Activated T-helper 1 cell treated with anti-CD3 and anti-CD28 coated beads, Interleukin-12 subunit alpha, Interleukin-12 subunit beta, Interleukin-2, Interleukin-4 antibody, amounts not matched to agents 30 ng/mL and 10 ng/mL and 1 ng/mL, durations not matched to agents 14 hours and 24 hours and 36 hours (primary cell): ENCODE measurements at places on chromosomes 3 and 15. TPM values are rescaled to one million over a fixed set of nuclear protein-coding genes. Genes with fewer than 3 reads are reported as not detected.
A peak's percentile ranks its signal among the peaks of the same experiment; 100 is the strongest.

Gene FHIT
- total RNA-seq, result 19.9 and 22.6 TPM in 2 replicates

Gene BFSP2
- not detected in 2 replicates for total RNA-seq

Gene PIERCE2
- total RNA-seq, result not detected in 2 replicates

Gene RARRES1
- total RNA-seq, result not detected in 2 replicates

DNA sequence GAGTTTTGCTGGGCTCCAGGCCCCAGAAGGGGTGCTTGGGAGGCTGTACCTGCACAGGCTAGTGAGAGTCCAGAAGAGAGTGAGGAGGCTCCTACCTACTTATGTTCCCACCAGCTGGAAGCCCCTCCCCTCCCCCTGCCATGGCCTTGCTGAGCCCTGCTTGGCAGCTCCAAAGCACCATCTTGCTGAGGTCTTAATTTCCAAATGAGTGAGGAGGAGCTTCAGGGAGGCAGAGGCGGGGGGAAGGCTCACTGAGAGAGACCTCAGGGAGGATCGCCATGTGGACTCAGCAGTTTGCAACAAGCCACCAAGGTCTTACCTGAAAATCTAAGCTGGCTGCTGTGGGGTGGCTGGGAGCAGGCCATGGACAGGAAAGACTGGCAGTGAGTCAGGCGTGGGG lies 8.7 kb upstream of the CACNA2D2 start:
- no peaks in the 10 kb centered on the region for H3K36me3 ChIP-seq
- H3K27ac ChIP-seq, result no peak overlapping the region
- peaks cover 4% of the 10 kb centered on the region for H3K27me3 ChIP-seq
- DNase-seq, result no peak

DNA sequence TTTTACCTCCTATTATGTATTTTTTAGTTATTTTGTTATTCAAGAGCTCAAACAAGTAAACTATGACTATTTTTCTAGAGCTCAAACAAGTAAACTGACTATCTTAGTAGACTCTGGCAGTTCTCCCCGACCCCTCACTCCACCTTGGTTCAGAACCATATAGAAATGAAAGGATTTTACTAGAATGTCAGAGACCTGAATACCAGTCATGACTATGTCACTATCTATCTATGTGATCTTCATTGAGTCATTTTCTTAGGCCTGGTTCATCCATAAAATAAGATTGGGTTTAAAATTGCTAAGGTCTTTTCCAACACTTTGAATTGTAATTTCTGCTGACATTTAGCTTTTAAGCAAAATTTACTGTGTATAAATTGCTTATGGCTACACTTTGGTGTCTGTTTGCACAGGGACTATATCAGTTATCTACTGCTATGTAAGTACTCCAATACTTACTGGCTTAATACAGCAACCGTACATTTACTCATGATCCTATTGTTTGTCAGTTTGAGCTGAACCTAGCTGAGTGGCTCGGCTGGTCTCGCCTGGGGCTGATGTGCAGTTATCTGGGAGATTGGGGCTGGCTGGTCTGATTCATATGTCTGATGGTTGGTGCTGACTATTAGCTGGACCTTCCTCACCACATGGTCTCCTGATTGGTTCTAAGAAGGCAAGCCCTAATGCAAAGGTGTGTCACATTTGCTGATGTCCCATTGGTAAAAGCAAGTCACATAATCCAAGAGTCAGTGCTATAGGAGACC lies 37.0 kb downstream of the RASA2 start:
- no peak overlapping the region for H3K4me3 ChIP-seq
- peaks cover 52% of the 10 kb centered on the region for H3K4me1 ChIP-seq
- no peak for DNase-seq
- H3K36me3 ChIP-seq, result peaks cover 42% of the 10 kb centered on the region
- no peaks in the 10 kb centered on the region for H3K27me3 ChIP-seq

DNA sequence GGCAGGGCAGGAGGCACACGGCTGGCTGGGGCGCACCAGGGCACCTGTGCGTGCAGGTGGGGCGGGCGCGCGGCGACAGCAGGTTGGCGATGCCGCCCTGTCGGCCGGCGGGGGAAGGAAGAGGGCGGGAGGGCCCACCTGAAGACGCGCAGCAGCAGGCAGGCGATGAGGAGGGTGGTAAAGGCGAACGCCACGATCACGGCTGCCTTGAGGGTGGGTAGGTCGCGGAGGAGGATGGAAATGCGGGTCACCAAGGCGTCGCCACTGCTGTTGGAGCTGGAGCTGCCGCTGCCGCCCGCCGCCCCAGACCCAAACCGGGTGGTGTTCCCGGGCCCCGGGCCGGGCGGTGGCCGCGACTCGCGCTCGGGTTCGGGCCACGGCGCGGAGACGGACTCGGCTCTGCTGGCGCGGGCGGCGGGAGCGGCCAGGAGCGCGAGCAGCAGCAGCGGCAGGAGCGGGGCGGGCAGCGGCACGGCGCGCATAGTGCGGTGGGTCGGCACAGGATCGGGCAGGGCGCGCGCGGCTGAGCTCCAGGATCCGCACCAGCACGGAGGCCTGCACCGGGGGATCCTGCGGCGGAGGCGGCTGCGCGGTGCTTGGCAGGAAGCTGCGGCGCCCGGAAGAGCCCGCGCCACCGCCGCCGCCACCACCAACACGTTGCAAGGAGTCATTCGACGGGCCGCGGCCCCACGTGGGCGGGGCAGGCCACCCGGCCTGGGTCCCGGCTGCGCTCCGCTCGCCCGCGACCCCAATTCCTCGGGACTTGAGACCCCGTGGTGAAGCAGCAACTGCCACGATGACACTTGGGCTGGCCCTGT lies at the start of gene FAM174B:
TSS of gene FAM174B (minus strand) at position 598 of the 818 bp plus-strand sequence.
- DNase-seq, result no peak
- H3K27ac ChIP-seq, result no peak within 1 kb of the TSS
- no peaks in the 10 kb centered on the region for H3K4me1 ChIP-seq
- H3K36me3 ChIP-seq, result peaks cover 3% of the 10 kb centered on the region

DNA sequence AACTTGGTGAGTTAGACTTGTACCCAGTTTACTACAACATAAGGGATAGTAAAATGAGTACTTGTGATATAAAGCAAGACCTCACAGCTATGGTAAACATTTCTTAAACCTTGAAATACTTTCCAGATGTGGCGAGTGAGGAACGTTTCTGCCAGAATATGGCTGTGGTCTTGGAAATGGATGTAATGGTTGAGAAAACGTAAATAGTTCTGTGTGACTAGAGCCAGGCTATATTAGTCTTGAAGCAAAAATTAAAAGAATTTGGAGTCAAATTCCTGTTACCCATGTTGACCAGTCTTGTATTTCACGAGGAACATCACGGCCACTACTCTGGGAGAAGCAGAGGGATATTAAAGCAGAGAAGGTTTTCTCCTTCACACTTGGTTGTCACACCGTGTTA lies 15.3 kb downstream of the OR4F15 start:
- H3K27me3 ChIP-seq, result peaks cover 8% of the 10 kb centered on the region
- no peaks in the 10 kb centered on the region for H3K4me1 ChIP-seq
- H3K4me3 ChIP-seq, result no peak overlapping the region
- no peak for DNase-seq

GRCh38 chr15:85693277-85693676 lies 101.4 kb downstream of the KLHL25 start:
- H3K4me3 ChIP-seq, result peak overlapping the region; percentile 96
- H3K27ac ChIP-seq, result peak overlapping the region; percentile 77
- no peak for DNase-seq
- peaks cover 38% of the 10 kb centered on the region for H3K36me3 ChIP-seq

DNA sequence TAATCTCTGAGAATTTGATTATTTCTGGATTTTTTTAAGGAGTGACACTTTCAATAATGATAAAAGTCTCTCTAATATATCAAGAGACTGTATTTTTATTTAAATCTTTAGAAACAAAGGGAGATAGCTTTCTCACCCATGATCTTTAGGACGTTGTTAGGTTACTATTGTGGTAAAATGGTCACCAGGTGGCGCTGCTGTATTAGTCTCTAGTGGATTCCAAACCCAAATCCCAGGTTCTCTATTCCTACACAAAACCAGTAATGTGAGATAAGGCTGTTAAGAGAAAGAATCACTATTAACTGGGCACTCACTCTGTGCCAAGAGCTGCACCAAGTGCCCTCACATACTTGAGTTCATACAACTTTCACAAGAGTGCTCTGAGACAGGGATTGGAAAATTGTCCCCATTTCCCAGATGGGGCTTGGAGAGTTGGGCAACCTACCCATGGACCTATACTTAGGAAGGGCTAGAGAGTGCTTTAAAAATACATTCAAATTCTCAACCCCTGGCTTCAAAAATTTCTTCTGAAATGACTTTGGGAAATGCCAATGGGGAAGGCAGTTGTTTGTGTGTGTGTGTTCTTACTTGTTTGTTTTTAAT lies 593.4 kb upstream of the TGFBR2 start:
- no peaks in the 10 kb centered on the region for H3K4me1 ChIP-seq
- DNase-seq, result peak; percentile 3
- H3K27me3 ChIP-seq, result peaks cover 5% of the 10 kb centered on the region
- H3K36me3 ChIP-seq, result no peaks in the 10 kb centered on the region

DNA sequence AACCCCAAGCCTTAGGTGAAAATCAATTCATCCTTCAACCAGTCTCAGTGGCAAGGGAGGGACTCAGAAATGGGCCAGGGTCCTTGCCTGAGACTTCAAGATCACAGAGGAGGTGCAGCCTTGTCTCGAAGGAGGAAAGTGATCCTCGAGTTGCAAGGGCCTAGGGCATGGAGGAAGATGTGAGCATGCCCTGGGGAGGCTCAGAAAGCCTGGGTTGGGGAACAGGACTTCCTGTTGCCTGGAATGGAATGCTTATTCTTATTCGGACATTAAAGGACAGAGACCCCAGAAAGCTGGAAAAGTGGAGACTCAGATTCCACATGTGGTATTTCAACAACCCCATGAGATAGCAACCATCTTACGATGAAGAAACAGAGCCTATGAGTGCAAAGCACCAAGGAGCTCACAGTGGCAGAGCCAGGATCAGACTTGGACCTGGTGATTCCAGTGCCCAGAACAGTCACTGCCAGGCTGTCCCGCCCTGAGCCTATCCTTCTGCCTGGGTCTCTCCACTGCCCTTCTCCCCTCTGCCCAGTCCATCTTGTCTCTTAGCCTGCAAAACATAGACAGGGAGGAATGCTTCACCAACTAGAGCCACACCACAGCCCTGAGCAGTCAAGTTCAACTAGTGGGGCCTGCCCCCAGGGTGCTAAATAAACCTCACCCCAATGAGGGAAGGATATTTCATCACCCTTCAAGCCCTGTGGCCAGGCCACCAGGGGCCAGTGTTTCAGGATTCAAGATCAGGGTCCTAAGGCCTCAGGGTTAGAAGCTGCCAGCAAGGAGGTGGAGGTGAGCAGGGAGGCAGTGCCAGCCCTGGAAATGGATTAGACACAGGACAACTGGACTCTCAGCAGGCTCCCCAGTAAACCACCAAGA lies 21.9 kb downstream of the DAPK2 start:
- H3K36me3 ChIP-seq, result peaks cover 9% of the 10 kb centered on the region
- no peak overlapping the region for H3K27ac ChIP-seq
- H3K4me3 ChIP-seq, result no peak overlapping the region
- peaks cover 21% of the 10 kb centered on the region for H3K4me1 ChIP-seq

GRCh38 chr3:58356054-58356453 lies 23.4 kb downstream of the PXK start:
- peak overlapping the region; percentile 79 for H3K27ac ChIP-seq
- H3K4me3 ChIP-seq, result peak overlapping the region; percentile 49
- H3K27me3 ChIP-seq, result no peaks in the 10 kb centered on the region
- no peak for DNase-seq
- peaks cover 11% of the 10 kb centered on the region for H3K36me3 ChIP-seq
- peaks cover 66% of the 10 kb centered on the region for H3K4me1 ChIP-seq

DNA sequence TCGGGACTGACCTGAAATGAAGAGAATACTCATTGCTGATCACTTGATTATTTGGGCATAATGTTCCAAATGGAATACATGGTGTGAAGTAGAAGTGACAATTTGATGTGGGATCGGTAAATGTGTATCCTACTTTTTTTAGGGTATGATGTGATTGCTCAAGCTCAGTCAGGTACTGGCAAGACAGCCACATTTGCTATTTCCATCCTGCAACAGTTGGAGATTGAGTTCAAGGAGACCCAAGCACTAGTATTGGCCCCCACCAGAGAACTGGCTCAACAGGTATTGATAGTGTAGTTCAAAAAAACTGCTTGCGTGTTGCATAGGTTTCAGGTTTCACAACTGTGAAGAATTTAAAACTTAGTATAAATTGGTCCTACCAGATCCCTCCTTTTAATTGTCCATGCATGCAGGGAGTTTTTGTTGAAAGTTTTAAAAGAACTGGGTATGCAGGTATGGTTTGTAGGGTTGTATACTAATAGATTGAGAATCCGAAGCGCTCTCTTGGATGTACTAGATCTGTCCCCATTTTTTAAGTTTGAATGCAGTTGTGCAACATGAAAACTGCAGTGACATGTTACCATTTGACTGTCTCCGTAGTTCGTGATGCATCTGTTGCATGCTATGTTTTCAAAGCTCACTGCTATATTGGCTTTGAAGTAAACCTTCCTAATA lies 1.6 kb downstream of the EIF4A2 start:
- H3K27me3 ChIP-seq, result no peaks in the 10 kb centered on the region
- H3K4me1 ChIP-seq, result peaks cover 53% of the 10 kb centered on the region
- peak overlapping the region; percentile 94 for H3K27ac ChIP-seq
- DNase-seq, result no peak
- H3K36me3 ChIP-seq, result peaks cover 62% of the 10 kb centered on the region
- H3K4me3 ChIP-seq, result peak overlapping the region; percentile 95

- H3K27me3 ChIP-seq, result no peaks in the 10 kb centered on the region
- no peak for DNase-seq
- H3K4me3 ChIP-seq, result no peak overlapping the region
- no peak overlapping the region for H3K27ac ChIP-seq
- H3K4me1 ChIP-seq, result peaks cover 5% of the 10 kb centered on the region
- H3K36me3 ChIP-seq, result no peaks in the 10 kb centered on the region
Observed at GRCh38 chr3:115336836-115337235, 189.7 kb upstream of the ZBTB20 start.

DNA sequence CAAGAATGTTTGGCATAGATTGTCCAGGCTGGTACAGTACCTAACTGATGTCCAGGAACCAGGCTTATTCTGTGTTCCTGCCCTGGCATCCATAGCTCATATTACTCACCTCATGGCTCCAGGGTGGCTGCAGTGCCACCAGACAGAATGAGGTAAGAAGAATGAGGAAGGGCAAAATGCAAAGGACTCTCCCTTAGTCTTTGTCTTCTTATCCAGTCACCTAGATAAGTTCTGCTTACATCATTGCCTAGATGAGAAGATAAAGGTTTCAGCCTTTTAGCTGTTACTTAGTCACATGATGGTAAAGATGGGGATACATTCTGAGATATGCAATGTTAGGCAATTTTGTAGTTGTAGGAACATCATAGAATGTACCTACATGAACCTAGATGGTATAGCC lies 45.8 kb downstream of the CHP1 start:
- H3K4me1 ChIP-seq, result peaks cover 12% of the 10 kb centered on the region
- no peak for DNase-seq
- no peak overlapping the region for H3K27ac ChIP-seq
- peaks cover 31% of the 10 kb centered on the region for H3K36me3 ChIP-seq
- no peak overlapping the region for H3K4me3 ChIP-seq
- no peaks in the 10 kb centered on the region for H3K27me3 ChIP-seq

- H3K4me1 ChIP-seq, result no peaks in the 10 kb centered on the region
- no peak overlapping the region for H3K27ac ChIP-seq
- no peak for DNase-seq
Observed at GRCh38 chr3:196327405-196327804, 9.4 kb upstream of the DYNLT2B start.

- H3K27ac ChIP-seq, result no peak overlapping the region
- H3K4me1 ChIP-seq, result no peaks in the 10 kb centered on the region
- H3K36me3 ChIP-seq, result no peaks in the 10 kb centered on the region
Observed at GRCh38 chr15:27855137-27855536, 244.0 kb downstream of the OCA2 start.

- DNase-seq, result no peak
- no peak overlapping the region for H3K4me3 ChIP-seq
- peaks cover 1% of the 10 kb centered on the region for H3K27me3 ChIP-seq
- no peak overlapping the region for H3K27ac ChIP-seq
Observed at GRCh38 chr3:24096695-24097290, 151.7 kb downstream of the NR1D2 start.

GRCh38 chr15:67148196-67148701 lies 82.8 kb downstream of the SMAD3 start:
- H3K36me3 ChIP-seq, result peaks cover 27% of the 10 kb centered on the region
- H3K4me1 ChIP-seq, result peaks cover 92% of the 10 kb centered on the region
- no peaks in the 10 kb centered on the region for H3K27me3 ChIP-seq
- peak overlapping the region; percentile 97 for H3K27ac ChIP-seq
- peak overlapping the region; percentile 57 for H3K4me3 ChIP-seq
